ENCODE measurements at places on chromosomes 4 and X.

DNA sequence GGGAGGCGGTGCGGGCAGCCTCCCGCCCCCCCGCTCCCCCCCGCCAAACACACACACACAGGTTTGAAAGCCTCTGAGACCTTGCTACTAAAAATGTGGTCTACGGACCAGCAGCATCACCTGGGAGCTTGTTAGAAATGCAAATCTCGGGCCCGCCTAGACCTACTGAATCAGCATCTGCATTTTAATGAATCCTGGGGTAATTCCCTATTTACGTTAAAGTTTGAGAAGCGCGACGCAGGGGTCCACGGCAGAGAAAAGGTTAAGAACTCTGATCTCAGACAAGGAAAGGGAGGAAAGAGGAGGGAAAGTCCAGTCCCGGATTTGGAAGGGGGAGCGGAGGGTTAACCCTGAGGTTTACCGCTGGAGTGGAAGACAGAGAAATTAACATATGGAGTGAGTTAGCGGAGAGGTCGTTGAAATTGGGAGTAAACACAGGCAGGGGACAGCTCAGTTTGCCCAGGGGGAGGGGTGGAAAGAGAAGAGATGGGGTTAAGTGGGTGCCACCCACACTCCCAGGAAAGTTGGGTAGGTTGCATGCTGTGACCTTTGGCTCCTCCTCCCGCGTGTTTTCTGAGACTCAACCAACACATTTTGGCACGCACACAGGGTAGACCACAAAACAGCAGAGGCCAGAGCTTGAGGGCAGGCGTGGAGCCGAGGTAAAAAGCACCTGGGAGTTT is 483.6 kb downstream of the BCOR start:
- no peak for DNase-seq

- no peak for DNase-seq
Observed at GRCh38 chrX:75038925-75039324, 113.7 kb upstream of the NEXMIF start.

- no peak for DNase-seq
Observed at GRCh38 chr4:37653601-37654000, 32.6 kb downstream of the RELL1 start.

- no peak for DNase-seq
Observed at GRCh38 chr4:13907255-13907751, 279.8 kb upstream of the BOD1L1 start.

DNA sequence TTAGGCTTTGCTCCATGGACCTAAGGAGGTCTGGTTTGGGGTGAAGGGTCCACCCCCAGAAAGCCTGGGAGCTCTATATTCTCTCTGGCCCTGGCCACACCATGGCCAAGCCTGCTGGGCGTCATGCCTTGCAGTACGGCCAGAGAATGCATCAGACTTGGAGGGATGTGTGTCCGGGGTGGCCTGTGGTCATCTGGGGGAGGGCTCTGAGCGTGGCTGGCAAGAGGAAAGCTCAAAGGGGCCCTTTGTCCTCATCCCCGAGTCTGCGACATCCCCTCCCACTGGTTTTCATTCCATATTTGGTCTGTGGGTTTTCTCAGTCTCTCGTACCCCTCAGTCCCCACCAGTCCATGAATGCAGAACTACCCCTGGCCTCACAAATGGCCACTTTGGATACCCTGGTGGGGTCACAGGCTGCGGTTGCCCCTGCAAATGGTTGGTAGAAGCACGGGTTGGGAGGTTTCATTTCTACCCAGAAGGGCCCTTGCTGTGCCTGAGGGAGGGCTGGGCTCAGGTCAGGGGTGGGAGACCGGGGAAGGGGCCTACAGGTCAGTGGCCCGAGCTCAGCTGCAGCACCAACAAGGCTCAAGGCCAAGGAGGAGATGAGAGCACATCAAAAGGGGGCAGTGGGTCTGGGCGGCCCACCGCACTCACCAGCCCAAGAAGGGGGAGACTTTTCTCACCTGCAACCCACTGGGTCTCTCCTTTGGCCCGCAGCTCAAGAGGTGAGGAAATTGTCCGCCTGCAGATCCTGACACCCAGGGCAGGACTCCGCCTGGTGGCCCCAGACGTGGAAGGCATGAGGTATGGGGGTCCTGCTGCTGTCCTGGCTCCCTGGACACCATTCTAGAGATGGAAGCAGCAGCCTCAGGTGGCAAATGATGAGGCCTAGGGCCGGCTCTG is 30.2 kb downstream of the ZNF185 start:
- no peak for DNase-seq

DNA sequence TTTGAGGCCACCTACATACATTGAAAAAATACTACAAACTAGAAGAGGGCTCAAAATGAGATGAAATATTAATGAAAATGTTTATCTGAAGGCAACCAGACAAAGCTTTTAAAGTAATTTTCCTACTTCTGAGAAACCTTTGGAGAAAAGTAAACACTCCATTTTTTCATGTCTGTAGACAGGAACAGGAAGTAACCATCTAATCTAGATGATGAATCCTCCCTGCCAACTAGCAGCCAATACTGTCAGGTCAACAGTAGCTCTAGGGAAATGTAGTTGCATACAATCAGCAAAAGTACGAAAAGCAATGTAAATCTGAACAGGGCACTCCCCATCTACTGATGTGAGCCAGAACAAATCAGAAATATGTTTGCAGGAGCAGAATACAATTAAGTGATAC is 49.0 kb downstream of the AMMECR1 start:
- no peak for DNase-seq

DNA sequence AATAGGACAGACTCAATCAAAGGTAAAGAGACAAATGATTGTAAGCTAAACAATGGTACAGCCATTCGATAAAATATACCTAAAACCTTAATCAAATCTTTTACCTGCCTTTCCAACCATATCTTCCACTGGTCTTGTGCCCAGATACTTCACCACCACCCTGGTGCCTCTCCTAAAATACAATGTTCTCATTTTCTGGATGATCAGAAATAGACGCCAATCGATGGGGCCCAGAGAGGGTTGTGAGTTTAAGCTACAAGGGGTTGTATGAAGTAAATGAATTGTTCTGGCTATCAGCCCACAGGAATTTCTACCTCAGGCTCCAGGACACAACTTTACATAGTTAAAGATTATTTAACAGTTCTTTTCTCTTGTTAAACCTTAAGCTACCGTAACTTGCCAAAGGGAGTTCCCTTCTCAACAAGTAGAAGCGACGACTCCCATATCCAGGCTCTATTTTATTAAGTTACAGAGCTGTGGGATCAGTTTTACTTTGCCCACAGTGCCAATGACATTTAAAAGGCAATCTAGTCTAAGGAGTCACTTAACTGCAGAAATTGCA is 99.1 kb downstream of the CHRNA9 start:
- no peak for DNase-seq

- DNase-seq, result no peak
Observed at GRCh38 chr4:124483048-124483906, 229.3 kb downstream of the ANKRD50 start.

DNA sequence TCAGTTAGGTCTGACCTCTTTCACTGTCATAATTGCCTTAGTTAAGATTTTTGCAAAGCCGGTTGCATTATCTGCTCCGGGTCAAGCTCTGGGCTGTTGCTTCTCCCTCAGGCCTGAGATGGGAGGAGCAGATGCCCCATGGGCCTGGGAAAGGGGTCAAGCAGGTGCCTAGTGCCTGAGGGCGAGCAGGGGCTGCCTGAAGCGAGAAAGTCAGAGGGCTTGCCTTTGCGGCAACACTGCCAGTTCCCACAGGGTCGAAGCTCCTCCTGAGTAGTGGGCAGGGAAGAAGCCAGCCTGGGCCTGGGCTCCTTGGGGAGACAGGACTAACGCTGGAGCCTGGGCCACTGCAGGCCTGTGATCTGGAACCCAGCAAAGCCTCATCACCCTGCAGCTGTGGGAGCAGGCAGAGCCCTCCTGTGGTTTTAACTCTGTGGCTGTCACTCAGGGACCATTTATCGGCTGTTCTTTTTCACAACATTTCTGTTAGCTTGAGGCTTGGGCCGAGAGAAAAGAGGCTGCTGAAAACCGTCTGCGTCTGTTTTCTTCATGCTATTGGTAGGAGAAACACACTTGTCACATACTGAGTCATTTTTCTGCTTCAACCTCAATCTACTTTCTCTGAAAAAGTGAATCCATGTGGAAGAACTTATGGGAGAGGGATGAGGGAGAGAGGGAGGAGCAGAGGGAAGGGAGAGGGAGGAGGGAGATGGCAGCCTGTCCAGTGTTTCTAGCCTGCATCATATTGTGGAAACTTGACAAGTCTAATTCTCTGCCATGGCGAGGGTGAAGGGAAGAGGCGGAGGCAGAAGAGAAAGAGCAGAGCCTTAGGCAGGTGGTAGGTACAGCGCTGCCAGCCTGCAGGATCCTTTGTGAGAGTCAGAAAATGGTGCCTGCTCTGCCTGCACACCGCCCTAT is 68.4 kb downstream of the RHOH start:
- DNase-seq, result no peak

DNA sequence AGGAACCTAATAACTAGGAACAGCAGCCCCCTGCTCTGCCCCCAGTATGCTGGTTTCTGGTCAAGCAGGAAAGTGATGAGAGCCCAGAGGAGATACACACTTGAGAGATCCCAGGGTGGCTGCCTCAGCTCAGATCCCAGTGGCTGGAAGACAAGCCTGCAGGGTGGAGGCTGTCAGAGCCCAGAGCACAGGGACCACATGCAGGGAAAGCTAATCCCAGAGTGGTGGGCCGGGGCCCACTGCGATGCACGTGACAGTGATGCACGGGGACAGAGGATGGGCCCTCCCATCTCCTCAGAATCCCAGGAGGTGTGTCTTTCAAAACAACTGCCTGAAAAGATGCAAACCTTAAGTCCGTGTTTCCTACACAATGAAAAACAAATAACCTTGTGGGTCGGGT is 29.1 kb upstream of the CRMP1 start:
- DNase-seq, result no peak

DNA sequence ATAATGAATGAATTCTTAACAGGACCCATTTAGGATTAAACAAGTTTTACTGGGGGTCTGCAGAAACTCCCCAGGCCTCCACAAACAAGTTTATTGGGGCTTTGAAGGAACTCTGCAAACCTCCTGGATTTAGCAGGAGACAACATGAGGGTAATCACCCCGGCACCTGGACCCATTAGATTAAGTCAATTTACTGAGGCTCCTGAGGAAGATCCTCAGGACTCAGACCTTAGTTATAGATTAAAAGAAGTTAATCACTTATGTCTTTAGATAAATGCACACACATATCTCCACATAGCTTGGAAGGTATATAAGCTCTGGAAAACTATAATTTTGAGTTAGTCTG is 29.4 kb downstream of the XG start:
- no peak for DNase-seq

- DNase-seq, result no peak
Observed at GRCh38 chr4:155885666-155886065, 17.8 kb upstream of the TDO2 start.

DNA sequence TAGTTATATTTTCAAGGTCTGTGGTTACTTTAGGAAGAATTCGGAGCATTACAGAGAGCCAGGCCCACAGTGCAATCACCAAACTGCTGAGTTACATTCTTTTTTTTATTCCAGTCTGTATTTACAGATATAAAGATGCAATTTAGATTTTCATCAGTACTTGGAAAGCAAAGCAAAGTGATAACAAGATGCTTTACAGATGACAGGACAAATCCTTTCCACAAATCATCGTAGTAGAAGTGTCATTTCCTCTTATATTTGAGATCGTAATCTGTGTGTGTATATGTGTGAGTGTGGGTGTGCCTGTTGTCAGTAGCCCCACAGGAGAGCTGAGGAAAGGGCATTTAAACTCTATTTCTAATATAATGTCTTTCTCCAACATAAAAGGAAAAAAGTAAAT is 1893.7 kb downstream of the STIM2 start:
- DNase-seq, result no peak

GRCh38 chrX:6228720-6229119 is at the start of gene NLGN4X:
TSS of gene NLGN4X (minus strand) at chrX:6228867. CDS start at chrX:6151466, 77,401 bp downstream.
- DNase-seq, result no peak

Measured in NCI-H774 (cell line).